ENCODE measurements at places on chromosomes 1 and 21.

DNA sequence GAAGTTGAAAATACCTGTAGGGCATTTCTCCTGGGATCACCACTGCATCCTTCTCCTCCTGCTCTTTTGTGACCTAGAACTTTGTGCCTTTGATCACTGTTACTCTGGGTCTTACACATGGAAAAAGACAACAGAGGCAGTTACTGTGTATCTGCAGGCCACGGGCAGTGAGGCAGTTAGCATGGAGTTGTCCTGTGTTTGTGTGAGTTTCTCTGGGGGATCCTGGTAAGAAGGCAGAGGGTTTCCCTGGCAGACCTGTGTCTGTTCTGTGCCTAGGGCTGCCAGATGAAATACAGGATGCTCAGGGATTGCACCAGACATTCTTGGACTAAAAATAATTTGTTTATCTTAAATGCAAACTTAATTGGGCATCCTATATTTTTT, 44.4 kb upstream of the SCCPDH start:
- no peak for DNase-seq

DNA sequence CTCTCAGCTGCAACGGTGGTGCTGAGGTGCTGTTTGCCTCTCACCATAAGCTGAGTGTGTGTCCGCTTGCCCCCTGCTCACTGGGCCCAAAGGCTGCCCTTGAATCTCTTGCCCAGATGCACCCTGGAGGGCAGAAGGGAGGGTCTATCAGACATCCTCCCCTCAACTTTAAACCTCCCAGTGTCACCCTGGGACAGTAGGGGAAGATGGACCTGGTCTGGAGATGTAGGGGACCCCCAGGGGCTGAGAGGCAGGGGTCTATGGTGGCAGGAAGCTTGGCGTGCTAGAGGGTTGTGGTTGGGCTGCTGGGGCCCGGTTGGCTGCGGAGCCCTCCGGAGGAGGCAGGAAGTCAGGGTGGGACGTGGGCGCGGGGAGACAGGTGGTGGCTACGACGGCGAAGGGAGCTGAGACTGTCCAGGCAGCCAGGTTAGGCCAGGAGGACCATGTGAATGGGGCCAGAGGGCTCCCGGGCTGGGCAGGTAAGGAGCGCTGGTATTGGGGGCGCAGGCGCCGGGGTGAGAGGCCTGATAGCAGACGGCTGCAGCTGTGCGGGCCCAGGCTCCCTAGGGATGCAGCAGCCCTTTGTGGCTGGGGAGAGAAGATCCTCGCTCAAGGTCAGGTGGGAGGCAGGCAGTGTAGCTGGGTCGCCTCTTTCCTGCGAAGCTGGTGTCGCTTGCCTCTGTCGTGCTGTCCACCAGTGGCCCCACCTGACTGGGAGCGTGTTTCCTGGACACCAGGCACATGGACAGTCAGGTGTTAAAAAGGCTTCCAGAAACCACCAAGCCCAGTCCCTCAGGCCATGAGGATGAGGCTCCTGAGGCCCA, at the start of gene LCK:
Gene LCK (plus strand): TSS at position 373 of the 824 bp plus-strand sequence. CDS start 23,065 bp downstream, outside the sequence.
- DNase-seq = no peak

DNA sequence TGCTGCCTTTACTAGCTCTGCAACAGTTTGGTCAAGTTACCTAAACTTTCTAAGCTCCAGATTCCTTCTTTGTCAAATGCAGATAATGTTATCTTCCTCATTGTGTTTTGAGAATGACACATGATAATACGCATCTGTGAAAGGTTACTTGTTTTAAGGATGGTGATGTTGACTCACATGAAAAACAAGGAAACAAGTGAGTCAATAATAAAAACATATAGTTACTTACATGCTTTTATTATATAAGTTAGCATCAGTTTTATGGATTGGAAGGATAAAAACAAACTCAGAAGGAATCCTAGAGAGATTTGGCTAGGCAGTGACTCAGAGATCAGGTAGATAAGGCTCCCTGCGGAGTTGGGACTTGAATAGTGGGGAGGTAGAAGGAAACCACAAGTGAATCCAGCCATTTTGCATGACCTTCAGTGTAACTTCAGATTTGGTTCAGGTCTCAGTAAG, 144.6 kb downstream of the LMO4 start:
- no peak for DNase-seq

- no peak for DNase-seq
Measured at GRCh38 chr1:161954050-161954449, 69.6 kb downstream of the OLFML2B start.

- no peak for DNase-seq
Measured at GRCh38 chr1:93034397-93034796, 44.7 kb upstream of the MTF2 start.

- no peak for DNase-seq
Measured at GRCh38 chr1:19628879-19629278, 15.2 kb upstream of the NBL1 start.

GRCh38 chr1:31744165-31744888, 19.8 kb downstream of the ADGRB2 start:
- DNase-seq = no peak

DNA sequence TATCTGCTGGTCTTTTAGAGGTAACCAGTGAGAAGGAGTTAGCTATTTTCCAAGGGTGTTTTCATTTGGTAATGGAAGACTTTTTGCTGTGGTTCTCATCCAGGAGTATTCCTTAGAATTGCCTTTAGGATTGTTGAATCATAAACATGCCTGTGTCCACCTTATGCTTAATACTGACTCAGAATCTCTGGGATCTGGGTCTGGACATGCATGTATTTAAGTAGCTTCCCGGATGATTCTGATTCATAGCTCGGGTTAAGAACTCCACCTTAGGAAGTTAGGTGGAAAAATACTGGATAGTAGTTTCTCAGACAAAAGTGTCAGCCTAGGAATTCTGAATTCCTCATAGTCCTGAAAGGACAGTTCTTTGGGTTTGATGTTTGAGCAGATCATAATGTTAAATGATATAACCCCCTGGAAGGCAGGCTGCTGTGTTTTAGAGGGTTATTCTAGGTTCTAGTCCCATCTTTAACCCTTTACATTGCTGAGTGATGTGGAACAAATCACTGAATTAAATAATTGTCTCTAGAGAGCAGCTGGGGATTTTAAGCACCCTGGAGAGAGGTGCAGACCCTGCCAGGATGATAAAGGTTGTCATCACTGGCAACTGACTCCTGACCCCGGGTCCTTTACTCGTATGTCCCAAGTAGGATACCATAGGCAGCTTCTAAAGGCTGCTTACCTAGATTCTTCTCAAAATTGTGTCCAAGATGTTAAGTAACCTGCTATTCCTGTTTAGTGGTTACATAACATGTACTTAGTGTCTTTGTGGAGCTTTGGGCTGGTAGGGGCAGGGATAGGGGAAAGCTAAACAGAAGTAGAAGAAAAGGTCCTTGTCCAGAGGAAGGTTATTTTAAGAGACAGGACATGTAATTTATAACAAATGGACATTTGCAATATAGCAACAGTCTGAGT, 14.5 kb upstream of the C4BPB start:
- no peak for DNase-seq

DNA sequence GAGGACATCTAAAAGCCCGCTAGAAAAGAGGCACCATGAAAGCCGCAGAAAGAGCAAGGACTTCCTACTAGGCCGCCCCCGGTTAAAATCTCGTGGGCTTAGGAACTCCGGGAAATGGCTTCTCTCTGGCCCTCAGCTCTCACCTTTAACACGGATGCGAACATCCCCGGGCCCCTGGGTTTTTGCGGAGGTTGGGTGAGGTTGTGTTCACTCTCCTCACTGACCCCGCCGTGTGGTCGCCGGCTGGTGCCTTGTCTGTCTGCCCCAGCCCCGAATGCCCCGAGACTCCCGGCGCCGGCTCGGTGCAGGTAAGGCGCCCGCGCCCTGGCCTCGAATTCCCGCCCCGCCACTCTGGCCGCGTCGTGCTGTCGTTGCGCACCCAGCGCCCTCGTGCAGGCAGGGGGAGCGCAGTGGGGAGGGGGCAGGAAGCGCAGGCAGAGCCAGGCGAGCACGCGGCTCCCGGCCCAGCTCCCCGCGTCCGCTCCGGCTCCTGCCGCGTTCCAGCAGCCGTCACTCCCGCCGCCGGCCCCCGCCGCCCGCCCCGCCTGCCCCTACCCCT, at the start of gene SHISAL2A:
Gene SHISAL2A (plus strand): TSS at position 437 of the 559 bp plus-strand sequence. CDS start 326 bp downstream, outside the sequence.
- no peak for DNase-seq

DNA sequence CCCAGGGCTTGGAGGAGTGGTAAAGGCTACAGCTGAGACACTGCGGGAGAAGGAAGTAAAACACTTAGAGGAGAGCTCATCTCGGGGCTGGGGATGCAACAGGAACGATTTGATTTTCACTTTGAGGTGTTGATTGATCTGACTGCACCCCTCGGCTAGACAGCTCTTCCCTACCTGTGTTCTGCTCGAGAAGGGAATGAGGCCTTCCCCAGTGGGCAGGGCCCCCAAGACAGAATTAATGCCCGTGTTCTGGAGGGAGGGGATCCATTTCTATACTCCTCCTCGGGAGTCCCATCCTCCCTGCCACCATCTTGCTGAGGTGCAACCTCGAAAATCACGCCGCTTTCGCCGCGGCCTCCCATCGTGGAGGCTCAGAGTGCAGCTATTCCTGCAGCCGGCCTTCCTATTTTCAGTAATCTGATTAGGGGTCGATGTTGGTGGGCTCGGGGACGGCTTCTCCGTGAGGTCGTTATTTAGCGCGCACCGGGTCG, 2.4 kb downstream of the ATP2B4 start:
- DNase-seq = no peak

DNA sequence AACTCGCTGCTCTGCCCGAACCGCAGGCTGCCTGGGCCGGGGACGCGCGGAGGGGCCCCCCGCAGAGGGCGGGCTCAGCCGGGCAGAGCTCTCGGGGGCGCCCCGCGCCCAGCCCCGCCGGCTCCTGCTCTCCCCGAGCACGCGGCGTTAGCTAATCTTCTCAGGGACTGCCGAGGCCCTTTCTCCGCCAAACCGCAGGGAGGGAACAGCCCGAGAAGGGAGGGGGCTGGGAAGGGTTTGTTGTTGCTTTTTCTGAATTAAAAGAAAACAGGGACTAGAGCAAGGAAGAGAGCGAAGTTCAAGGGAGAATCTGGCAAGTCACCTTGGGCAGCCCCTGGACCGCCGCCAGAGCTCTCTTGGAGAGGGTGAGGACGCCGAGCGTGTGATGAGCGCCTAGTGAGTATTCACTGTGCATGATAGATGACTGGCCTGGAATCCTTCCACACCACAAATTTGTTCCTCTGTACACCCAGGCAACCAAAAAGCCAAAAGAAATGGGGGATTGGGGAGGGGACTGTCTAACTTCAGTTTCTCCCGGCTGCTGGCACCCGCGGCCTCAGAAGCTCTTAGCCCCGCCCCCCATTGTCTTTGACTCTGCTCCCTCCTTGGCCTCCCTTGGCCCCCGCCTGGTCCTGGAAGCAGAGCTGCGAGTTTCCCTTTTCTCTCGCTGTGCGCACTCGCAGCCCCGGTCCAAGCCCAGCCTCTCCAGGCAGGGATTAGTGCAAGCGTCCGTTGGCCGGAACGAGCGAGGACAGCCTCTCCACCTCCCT, 19.7 kb upstream of the LMX1A start:
- DNase-seq = no peak

DNA sequence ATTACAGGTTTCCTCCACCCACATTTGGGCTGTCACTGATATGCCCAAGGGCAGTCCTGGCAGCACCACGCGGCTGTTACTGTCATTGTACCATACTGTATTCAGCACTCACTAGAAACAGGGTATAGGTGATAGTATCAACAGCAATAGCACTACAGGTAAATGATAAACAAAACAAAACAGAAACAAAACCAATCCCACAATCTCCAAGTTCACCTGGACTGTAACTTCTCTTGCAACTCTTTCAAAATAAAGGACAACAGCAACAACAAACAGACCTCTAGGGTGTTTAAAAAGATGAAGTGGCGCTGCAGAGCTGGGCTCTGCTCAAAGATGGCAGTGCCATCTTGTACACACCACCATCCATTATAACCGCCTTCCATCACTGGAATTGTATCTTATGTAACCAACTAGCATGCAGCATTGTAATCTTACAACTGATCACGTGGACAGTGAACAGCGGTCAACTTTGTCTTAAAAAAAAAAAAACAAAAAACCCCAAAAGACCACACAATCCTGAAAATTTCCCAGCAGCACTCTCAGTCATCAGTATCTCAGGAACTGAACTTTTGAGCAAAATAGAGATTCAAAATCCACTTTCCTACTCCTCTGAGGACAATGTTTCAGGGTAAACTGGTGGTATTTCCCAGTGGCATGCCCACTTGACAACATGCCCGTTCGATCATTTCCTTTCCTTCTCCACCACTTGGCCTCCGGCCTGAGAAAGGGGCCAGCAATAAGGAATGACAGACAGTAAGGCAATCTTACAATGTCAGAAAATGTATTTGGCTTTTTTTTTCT, 3.8 kb downstream of the IRF2BP2 start:
- no peak for DNase-seq

GRCh38 chr1:25560788-25561187, 17.4 kb downstream of the LDLRAP1 start:
- DNase-seq = no peak

- DNase-seq = no peak
Measured at GRCh38 chr1:161115132-161115711, 2.6 kb downstream of the PFDN2 start.

GRCh38 chr1:53625049-53625448, 113.9 kb downstream of the GLIS1 start:
- no peak for DNase-seq

DNA sequence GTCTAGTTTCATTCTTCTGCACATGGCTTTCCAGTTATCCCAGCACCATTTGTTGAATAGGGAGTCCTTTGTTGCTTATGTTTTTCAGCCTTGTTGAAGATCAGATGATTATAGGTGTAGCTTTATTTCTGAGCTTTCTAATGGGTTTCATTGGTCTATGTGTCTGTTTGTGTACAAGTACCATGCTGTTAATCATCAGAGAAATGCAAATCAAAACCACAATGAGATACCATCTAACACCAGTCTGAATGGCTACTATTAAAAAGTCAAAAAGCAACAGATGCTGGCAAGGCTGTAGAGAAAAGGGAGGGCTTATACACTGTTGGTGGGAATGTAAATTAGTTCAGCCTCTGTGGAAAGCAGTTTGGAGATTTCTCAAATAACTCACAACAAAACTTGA, 321.5 kb upstream of the PTBP2 start:
- DNase-seq = no peak

DNA sequence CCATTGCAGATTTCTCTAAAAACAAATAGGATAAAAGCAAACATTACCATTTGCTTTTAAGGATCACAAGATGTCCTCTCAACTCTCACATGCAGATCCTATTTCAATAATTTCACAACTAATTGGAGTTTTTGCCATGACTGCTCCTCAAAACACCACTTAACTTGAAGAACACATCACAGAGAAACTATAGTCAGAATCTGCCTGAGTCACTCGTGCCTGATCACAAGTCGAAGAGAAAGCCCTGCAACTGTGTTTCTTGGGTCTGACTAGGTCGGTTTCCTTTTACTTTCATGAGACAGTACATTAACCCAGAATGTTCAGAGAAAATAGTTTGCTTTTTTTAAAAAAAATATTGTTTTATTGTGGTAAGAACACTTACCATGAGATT, 46.3 kb upstream of the SMYD2 start:
- no peak for DNase-seq

- no peak for DNase-seq
Measured at GRCh38 chr1:162734047-162734446, 56.5 kb upstream of the HSD17B7 start.

GRCh38 chr1:5376538-5377247, 615.5 kb downstream of the NPHP4 start:
- DNase-seq = no peak

All from CMK (cell line).